Fibroblast of upper back skin (primary cell): ENCODE measurements at places on chromosomes 2 and 18.

DNA sequence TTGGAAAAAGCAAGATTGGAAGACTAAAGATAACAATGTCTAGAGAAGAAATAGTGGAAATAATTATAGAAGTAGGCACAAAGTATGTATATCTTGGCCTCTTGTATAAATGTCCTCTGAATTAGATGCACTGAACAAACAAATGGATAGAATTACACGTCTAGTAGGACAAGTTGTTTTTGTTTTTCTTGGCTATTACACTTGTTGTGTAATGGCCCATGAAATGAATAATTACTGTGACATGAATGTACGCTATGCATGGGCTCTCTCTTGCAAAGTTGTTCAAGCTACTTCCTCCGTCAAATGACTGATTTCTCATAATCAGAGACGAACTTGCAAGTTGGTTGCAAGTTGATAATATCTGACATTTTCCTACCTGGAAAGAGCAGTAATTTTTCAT is 126.2 kb downstream of the PDE1A start:
- no peak for DNase-seq

GRCh38 chr2:120776649-120777048 is 41.0 kb downstream of the GLI2 start:
- DNase-seq = no peak

GRCh38 chr2:235384624-235385023 is 109.2 kb upstream of the AGAP1 start:
- DNase-seq = no peak

- DNase-seq = no peak
Observed at GRCh38 chr2:3280197-3280596, 97.4 kb downstream of the EIPR1 start.

- DNase-seq = peak; percentile 28
Observed at GRCh38 chr2:237440819-237441281, 26.9 kb upstream of the COL6A3 start.

DNA sequence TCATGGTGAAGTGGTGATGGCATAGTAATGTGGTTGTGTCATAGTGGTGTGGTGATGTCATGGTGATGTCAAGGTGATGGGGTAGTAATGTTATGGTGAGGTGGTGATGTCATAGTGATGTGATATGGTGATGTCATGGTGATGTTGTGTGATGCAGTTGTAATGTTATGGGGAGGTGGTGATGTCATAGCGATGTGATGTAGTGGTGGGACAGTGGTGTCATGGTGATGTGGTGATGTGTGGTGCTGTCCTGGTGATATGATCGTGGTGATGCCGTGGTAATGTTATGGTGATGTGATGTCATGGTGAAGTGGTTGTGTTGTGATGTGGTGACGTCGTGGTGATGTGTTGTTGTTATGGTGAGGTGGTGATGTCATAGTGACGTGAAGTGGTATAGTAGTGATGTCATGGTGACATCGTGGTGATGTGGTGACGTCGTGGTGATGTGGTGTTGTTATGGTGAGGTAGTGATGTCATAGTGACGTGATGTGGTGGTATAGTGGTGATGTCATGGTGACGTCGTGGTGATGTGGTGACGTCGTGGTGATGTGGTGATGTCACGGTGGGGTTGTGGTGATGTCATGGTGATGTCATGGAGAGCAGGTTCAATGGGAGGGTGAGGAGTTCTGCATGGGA is 242.7 kb upstream of the MYT1L start:
- no peak for DNase-seq

GRCh38 chr2:35891936-35892335 is 463.6 kb upstream of the CRIM1 start:
- DNase-seq = no peak

GRCh38 chr2:111113838-111114237 is 6.9 kb upstream of the BCL2L11 start:
- DNase-seq = no peak

DNA sequence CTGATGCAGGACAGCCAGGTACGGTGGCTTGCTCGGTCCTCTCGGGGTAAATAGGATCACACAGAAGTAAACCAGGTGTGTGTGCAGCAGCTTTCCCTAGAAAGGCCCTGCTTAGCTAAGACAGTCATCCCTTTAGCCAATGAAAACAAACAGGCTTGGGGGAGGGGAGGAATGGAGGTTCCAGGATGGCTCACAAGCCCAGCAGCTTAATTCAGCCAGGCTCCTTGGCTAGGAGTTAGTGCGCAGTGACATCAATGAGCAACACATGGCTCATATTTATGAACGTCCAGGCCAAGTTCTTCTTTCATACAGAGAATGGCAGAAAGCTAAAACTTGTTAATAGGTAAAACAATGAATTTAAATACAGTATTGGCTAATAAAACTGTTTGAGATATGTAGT is 10.2 kb downstream of the IAH1 start:
- DNase-seq = no peak

- peak; percentile 75 for DNase-seq
Observed at GRCh38 chr2:118580651-118581050, 266.8 kb downstream of the EN1 start.

DNA sequence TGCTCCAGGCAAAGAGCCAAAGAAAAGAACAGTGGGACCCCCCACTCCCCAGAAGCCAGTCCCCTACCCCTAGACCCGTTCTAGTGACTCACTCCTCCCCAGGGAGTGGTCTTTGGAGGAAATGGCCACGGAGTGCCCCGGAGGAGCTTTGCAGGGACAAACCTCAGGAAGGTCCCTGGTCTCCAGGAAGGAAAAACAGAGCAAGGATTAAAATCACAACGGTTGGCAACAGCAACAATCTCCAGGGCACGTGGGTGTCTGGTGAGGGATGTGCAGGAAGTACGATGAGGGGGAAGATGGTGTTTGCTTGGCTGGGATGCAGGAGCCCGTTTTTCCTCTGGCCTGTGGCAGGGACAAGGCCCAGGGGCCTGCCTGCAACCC is 135.0 kb downstream of the SMAD2 start:
- DNase-seq = no peak

DNA sequence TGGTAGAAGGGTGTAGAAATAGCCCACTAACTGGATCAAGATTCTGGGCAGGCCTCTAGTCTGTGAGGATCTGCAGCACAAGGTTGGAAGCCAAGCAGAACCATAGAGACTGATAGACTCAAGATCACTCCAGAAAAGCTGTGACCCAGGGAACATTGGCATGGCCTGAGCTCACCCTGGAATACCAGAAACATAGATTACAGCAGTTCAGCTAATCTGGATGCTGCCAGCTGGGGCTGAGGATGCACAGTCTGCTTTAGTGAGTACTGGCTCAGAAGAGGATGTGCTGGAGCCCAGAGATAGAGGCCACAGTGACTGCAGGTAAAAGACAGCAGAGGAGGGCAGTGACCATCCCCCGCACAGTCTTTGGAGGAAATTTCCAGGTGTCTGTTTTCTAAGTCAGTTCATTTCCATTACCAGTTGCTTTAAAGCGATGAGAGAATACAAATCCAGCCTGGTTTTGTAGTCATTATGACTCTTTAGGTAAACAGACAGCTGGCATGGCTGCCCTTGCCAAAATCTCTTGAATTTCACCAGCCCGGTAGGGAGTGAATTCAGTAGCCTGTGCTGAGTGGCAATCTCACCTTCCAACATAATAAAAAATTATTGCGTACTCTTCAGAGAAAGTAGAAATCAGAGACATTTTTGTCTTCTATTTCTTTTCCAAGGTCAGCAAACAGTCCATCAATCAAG is 119.2 kb downstream of the ANTXR1 start:
- DNase-seq = no peak

DNA sequence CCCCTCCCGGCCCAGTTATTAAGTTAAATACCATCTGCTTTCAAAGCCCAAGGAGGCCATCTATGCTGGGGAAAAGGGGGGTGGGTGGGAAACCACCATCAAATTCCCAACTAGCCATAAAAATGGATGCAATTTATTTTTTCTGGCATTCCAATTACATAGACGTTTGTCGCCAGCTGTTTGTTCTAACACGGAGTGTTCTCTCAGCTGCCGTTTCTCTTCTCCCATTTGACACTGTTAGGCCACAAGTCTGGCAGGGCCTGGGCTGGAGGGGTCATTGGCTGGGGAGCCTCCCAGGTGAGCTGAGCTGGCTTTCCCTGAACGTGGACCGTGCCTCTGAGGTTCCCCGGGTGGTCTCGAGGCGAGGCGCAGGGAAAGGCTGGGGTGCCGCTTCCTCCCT is 16.6 kb downstream of the ATOH8 start:
- peak; percentile 72 for DNase-seq

DNA sequence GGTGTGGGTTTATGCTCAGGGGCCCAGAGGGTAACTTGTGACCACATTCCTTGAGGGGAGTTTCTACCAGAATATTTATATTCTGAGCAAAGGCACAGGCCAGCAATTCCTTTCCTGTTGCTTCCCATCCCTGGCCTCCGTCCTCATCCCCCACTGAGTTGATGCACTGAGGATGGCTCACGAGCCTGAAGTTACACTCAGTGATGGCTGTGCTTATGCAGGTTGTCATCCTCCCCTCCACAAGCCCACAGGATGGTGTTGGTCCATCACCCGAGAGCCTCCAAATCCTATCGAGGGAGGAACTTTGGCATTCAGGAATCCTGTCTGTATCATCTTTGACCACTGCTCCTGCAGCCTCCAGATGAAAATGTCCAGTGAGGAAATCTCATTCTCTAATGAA is 28.4 kb upstream of the FHOD3 start:
- DNase-seq = no peak

DNA sequence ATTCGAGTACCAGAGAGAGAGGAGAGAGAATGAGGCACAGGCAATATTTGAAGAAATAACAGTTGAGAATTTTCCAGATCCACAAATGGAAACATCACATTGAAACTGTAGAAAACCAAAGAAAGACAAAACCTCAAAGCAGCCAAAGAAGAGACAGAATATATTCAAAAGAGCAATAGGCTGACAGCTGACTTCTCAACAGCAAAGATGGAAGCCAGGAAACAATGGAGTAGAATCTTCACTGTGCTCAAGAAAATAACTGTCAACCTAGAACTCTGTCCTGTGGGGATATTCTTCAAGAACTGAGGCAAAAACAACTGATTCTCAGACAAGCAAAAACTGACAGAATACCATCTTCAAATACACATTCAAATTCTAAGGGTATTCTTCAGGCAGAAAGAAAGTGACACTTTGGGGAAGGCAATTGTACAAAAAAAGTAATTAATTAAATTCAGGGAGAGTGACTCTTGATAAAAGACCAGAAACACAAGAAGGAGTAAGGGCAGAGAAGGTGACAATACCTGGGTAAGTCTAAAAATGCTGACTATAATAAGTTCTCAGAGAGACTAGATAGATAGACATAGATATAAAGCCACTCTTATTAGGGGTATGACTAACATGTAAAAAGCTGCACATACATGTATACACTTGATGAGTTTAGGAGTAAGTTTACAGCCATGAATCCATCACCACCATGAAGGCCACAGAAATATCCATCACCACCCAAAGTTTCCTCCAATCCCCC is 25.6 kb downstream of the ANKMY1 start:
- DNase-seq = no peak

DNA sequence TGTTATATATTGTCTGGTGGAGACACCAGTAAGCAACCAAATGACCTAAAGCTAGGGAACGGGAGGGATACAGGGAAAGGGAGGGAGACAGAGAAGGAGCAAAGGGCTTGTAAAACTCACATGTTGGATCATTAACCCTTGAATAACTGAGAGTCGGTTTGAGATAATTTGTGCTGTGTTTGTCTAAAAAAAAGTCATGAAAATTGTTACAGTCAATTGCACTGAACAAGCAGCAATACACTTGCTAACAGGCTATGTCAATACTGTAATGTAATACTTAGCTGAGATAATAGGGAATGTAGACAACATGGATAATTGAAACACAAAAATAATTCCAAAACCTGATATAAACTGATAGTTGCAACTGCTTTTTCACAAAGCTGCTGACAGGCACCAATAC is 71.3 kb upstream of the ZNF521 start:
- no peak for DNase-seq

- no peak for DNase-seq
Observed at GRCh38 chr2:20532634-20533437, 86.0 kb downstream of the RHOB start.

- DNase-seq = peak; percentile 86
Observed at GRCh38 chr2:226600184-226600583, 199.4 kb downstream of the IRS1 start.

DNA sequence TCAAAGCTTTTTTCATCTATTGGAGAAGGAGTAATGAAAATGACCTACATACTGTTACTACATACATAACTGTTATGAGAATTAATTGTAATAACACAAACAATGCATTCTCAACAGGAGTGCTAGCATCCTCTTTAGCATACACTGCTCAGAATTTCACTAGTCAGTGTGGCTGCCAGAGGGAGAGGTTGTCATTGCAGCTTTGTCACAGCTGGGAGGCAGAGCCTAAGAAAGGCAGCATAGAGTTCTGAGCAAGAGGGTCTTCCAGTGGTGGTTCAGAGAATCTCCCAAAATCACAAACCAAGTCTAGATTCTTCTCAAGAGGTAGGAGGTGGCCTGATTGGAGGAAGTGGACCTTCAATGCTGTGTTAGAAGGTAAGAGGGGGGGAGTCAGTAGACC is 286.7 kb upstream of the CYRIA start:
- no peak for DNase-seq

GRCh38 chr18:22170421-22171257 is 1.2 kb downstream of the GATA6 start:
- DNase-seq = peak; percentile 45

- DNase-seq = no peak
Observed at GRCh38 chr2:203327582-203327900, 653 bp upstream of the ABI2 start.

GRCh38 chr2:109201465-109202327 is 72.7 kb downstream of the SH3RF3 start:
- no peak for DNase-seq

DNA sequence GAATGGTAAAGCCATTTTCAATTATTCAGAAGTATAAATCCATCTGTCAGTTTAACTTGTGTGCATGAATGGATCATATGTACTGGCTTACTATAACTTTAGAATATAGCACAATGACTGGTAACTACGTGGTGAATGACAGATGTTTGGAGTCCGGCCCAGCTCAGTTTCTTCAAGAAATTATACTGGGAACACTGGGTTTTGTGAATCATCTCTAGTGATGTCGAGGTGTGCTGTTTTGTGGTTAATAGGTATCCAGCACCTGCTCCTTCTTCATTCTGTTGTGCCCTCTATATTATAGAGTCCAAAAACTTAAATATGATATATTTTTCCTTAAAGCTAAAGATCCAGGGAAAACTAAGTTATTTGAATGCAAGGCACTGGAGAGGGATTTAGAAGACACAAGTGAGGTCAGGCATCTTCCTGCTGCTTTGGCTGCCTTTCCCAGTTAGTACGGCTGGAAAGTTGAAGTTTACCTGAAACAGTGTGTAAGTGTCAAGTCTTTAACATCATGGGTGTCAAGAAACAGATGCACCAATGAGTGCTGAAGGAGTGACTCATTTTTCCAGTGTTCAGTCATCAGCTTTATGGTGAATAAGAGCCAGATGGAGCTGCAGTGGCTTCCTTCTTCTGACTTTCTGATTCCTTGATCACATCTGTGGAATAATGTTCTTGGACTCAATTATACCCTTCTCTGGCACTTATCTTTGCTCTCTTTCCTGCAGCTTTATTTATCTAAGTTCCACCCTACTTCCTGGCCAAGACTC is 1079.5 kb upstream of the CELF4 start:
- DNase-seq = no peak

- DNase-seq = no peak
Observed at GRCh38 chr2:45691171-45691999, 39.9 kb downstream of the PRKCE start.

- DNase-seq = peak; percentile 74
Observed at GRCh38 chr18:48996901-48997463, 46.2 kb upstream of the SMAD7 start.
